ENCODE measurements at places on chromosomes 12 and 14.

DNA sequence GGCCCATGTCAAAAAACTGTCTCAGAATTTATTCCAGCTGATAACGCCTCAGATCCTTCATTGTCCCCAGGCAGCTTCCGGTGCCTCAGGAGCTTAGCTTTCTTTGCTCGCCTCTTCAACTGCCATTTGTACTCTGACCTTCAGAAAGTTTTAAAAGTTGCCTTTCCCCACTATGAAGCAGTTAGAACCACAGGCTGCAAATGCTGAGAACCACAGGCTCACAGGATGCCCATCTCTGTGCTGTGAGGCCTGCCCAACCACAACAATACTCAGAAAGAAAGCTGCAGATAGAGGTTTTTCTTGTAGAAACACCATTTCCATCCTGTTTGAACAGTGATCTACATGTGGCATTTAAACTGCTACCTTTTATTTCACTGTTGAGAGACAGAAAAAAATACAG lies 131.1 kb downstream of the PRKCH start:
- DNase-seq, result peak; percentile 81

DNA sequence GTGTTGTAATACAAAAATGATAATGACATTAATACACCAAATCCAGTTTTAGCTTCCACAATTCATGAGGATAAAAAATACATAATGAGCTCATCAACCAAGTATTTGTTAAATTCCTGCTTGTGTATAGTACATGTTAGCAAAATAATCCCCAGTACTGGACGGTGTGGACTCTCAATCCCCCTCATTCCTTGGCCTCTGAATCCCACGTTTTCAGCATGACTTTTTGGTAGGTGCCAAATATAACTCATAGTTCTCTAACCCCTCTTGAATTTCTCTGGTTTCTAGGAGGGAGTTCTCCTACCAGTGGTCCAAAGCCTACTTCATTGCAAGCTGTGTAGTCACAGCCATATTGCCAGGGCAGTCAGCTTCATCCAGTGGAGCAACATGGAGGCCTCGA lies 41.4 kb upstream of the EPS8 start:
- DNase-seq, result no peak

DNA sequence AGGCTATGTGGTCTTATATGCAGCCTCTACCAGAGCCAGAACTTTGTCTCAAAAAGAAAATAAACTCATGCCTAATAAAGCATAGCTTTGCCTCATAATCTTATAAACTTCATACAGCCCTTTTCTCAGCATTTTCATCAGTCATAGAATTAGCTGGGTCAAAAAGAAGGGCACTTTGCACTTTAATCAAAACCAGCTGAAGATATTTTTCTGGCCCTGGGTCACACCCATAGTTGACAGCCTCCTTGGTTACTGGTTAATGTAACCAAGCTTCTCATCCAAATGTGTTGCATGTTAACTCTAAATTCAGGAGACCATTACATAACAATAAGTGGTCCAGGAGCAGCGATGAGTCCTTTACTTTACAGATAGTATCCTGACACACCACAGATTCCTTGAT lies 558.2 kb downstream of the FLRT2 start:
- no peak for DNase-seq

- no peak for DNase-seq
These were observed 213.4 kb downstream of the CCER1 start for GRCh38 chr12:90741611-90742010.

DNA sequence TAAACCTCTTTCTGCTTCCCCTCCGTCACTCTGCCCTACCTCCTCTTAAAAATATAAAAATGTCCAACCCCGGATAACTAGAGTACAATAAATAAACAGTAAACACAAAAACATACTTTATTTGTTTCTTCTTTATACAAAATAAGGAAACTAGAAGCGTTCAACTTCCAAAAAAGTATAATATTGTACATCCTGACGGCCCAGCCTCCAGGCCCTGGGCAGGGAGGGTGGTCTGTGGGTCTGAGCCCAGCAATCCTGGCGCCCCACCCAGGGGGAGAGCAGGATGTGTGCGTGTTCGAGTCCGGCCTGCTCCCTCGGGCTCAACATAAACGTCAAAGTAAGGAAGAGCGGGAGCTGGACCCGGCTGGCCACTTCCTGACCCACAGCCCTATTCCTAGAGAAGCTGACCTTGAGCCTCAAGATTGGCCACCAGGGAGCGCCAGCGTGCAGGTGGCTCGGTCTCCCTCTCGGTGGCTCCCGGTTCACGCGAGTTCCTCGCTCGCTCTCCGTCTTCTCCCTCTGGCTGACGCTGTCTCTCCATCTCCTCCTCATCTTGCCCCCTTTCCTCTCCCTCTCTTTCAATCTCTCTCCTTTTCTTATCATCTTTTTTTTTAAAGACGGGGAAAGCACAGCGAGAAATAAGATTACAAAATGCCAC lies 9.4 kb downstream of the LHX5 start:
- DNase-seq, result peak; percentile 69

DNA sequence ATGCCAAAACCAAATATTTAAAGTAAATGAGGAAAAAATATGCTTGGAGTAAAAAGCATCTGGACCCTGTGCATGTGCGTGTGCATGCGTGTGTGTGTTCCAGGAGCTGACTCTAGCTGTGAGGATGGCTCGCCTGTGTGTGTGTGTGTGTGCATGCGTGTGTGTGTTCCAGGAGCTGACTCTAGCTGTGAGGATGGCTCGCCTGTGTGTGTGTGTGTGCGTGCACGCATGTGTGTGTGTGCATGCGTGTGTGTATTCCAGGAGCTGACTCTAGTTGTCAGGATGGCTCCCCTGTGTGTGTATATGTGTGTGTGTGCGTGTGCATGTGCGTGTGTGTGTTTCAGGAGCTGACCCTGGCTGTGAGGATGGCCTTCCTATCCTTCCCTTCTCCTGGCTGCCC lies 357.7 kb downstream of the CACNA1C start:
- DNase-seq, result no peak

DNA sequence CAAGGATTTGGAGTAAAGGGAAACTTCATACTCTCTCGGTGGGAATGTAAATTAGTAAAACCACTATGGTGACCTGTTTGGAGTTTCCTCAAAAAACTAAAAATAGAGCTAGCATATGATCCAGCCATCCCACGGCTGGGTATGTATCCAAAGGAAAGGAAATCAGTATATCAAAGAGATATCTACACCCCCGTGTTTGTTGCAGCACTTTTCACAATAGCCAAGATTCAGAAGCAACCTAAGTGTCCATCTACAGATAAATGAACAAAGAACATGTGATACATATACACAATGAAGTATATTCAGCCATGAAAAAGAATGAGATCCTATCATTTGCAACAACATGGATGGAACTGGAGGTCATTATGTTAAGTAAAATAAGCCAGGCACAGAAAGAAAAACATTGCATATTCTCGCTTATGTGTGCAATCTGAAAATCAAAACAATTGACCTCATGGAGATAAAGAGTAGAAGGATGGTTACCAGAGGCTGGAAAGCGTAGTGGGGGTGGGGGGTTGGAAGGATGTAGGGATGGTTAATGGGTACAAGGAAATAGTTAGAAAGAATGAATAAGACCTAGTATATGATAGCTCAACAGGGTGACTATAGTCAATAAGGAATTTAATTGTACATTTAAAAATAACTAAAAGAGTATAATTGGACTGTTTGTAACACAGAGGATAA lies 468.0 kb downstream of the BCAT1 start:
- DNase-seq, result no peak

GRCh38 chr12:92568691-92569090 lies 134.1 kb upstream of the PLEKHG7 start:
- no peak for DNase-seq

DNA sequence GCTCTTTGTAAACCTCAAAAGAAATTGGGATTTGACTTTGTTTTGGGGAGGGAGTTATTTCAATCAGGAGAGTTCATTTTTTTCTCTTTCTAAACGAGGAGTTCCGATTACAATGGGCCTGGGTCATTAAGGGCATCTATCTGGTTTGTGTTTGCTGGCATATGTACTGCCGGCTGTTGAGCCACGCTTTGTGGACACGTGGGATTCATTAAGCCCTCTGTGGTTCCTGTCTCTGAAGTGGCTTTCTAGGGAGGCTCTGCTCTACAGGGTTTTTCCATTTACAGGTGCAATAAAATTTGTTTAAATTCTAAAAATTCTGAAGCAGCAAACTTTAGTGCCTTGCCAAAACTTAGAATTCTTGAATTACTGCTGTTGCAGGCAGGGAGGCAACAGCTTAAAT lies 57.9 kb downstream of the GNS start:
- no peak for DNase-seq

DNA sequence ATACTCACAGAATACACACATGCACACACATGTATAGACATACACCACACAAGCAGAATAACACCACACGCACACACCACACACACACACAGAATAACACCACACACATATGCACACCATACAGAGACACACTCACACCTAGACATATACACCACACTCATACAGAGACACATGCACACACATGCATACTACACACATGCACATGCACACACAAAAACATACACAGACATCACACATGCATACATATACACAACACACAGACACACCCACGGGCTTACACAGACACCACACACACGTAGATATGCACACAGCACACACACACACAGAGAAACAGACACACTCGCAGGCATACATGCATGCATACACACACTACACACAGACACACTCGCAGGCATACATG lies 49.7 kb downstream of the NTF3 start:
- no peak for DNase-seq

DNA sequence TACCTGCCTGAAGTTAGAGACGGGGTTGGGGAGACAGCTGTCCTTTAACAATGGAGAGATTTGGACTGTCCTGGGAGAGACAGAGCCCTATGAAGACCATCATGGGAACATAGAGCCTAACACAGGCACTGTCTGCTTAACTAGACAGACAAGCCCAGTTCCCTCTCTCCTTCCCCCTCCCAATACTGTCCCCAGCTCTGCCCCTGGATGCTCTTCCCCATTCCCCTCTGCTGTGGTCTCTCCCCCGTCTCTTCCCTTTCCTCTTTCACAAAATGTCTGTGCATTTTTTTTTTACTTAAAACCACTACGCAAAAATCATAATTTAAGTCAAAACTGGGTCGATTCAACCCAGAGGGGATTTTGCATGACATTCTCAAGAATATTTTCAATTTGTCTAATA lies 232.9 kb downstream of the CHST11 start:
- DNase-seq, result no peak

DNA sequence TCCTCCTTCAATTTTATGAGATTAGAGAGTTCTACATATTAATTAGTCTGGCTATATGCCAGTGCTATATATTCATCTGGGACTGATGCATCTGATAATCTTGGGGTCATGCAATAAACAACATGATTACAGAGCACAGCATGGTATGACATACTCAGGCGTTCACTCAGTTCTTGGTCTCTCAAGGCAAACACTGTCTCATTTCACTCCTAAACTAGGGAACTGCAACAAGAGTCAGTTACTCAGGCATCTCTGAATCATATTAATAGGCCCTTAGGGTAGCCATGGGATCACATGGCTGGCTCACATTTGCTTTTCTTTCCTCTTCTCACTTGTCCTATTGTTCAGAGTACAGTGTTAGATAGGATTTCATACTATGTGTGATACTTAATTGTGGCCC lies 91.8 kb upstream of the TMEM260 start:
- no peak for DNase-seq

DNA sequence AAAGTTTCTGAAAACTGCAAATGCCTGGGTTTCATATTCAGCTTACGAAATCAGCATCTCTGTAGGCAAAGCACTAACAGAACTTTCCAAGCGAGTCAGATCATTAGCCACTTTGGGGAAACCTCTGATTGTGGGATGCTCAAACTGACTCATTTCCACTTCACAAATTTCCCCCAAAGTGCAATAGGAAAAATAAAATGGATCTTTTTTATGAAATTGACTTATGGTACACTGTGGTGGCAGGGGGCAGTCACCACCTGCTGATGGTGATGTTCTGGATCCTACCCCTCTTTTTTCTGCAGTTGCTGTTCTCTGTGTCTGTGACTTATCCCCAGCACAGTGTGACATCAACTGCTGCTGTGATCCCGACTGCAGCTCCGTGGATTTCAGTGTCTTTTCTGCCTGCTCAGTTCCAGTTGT lies 5.6 kb downstream of the TCTN1 start:
- no peak for DNase-seq

DNA sequence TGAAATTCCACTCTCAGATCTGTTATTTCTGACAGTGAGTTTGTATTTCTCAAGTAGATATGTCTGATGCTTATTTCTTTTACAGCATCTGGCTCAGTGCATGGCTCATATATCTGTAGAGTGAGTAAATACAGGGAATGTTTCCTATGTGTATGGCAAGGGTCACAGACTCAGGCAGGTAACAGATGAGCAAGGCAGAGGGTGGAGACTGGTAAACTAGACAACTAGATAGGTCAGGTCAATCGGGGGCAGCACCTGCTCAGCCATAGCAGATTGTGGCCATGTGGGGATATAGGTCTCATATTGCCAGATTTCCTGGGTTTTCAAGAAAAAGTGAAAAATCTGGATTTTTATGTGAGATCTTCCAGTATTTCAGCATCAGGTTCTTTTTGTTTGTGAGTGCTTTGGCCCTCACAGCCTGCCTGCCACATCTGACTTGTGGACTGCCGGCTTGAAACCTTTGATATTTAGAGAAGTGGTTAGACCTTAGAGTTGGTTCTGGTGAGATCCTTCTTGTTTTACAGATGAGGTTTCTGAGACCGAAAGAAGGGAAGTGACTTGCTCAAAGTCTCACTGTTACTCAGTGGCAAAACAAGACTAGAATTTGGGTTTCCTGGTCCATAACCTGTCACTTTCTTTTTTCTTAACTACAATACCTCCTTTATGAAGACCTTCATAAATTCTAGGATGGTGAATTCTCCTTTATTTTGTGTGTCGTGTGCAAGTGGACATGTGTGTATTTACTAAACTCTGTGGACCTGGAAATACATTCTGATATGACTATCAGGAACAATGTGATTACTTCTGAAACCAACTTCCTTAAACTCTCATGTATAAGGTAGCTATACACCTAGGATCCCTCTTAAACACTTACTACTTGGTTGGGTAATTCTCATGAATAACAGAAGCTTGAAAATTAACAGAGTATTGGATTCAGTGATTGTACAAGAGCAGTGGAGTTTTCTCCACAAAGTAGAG lies 34.4 kb downstream of the PROX2 start:
- no peak for DNase-seq

DNA sequence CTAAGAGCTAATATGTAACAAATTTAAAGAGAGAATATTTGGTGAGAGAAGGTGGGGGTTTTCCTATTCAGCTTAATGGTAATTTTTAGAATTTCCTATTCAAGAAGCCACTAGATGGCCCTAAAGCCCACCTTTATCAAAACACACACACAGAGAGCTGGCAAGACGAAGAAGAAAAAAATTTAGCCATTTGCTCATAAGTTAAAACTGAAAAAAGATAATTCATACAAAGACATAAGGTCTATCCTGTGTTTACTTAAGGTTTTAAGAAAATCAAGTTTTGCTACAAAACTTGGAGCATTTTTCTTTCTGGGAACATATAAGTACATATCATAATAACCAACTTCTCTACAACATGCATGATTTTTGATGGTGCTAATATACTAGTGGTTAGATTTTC lies 46.8 kb upstream of the PCED1B start:
- no peak for DNase-seq

GRCh38 chr14:76848879-76849278 lies 22.7 kb downstream of the LRRC74A start:
- DNase-seq, result no peak
